ENCODE measurements at places on chromosomes 1 and 21.

- DNase-seq, result no peak
These were observed 74.2 kb downstream of the DTL start for GRCh38 chr1:212109728-212110127.

DNA sequence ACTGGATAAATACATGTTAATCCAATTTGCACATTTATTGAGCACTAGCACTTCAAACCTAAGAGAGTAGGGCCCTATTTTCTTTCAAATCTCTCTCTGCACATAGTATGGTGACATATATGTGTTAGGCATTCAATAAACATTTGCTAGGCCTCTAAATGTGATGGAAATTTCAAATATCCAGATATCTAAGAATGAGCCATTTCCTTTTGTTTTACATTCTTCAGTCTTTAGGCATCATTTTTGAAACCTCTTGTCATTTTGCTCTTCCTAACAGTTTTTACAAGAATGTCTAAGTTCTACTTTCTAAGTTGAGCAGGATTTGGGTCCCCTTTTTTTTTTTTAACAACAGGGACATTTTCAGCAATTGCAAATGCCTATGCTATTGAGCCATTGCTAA is 395.7 kb upstream of the ST6GALNAC5 start:
- no peak for DNase-seq

DNA sequence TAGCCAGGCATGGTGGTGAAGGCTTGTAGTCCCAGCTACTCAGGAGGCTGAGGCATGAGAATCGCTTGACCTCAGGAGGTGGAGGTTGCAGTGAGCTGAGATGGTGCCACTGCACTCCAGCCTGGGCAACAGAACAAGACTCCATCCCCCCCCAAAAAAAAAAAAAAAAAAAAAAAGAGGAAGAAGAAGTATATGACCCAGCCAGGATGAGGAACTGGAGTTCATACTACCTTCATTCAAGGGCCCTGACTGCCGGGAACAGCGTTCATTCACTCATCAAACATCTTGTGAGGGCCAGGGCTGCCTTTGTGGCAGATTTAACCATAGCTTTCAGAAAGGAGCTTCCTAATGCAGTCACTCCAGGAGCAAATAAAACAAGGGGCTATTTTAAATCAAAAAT is 127.6 kb downstream of the MRPS6 start:
- DNase-seq, result no peak

DNA sequence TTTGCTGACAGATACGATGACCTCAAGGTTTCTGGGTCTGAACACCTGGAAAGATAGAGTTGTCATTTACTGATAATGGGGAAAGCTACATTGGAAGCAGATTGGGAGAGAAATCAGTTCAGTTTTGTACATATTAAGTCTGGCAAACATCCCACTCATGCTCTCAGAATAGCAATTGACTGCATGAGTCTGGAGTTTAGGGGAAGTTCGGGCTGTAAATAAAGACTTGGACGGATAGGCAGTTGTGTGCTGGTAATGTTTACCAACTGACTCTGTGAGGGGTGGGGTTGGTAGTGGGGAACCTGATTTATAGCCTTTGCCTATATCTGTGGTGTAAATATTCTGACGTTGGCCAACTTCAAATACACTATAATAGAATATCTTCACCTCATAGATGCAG is 4.0 kb downstream of the H6PD start:
- no peak for DNase-seq
